ENCODE measurements at places on chromosomes 6 and 20.

DNA sequence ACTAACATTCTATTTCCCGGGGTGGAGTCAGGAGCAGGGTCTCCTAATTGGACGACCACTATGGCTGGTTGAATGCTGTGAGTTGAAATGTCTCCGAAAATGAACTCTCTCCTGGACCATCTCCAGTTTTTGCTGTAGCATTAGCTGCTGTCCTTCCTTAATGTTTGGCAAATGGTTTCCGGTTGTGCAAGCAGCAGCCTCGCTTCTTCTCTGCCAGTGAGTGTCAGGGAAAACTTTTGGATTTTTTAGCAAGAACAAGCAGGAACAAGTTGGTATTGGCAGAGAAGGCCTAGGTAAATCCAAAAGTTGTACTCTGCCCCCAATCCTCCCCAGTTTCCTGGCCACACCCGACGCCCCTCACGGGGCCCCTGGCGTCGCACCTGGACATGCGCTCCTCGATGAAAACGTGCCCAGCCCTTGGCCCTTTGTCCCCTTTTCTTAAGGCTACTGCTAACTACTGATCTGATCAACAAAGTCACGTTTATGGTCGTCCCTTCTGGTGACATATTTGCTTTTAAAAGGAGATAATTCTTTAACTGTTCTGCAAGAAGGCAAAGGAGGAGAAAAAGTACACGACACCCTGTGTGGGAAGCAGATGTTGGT, 103.2 kb downstream of the ARMC2 start:
- no peak for DNase-seq

DNA sequence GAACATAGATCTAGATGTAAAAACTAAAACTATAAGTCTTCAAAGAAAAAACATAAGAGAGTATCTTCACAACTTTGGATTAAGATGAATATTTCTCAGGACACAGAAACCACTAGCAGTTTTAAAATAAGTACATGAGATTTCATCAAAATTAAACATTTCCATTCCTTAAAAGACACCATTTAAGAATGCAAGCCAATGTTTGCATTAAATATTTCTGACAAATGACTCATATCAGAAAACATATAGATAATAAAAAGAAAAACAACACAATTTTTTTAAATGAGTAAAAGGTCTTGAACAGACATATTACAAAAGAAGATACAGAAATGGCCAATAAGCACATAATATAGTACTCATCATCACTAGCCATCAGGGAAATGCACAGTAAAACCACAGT, 59.7 kb downstream of the COL21A1 start:
- DNase-seq: no peak

DNA sequence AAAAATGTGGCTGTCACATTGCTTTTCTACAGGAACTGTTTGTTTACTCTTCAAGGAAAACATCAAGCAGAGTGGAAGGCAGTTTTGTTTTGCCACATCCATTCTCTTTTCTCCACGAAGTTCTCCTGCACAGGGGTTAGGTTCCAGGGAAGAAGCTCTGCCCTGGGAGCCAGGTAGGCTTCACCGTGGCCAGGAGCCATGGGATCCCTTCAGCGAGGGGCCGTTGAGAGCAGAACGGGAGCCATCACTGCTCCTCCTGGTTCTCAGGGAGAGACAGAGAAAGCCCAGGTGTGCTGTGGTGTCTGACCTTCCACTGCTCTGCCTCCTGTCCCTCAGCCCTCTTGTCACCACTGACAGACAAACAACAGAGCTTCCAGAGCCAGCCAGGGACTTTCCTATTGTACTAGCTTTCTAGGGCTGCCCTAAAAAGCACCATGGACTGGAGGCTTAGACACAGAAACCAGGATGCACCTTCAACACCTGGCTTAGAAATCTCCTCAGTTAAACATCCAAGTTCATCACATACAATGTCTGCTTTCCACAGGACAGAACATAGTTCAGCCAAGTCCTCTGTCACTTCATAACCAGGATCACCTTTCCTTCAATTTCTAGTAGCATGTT, 75.6 kb upstream of the SLC22A23 start:
- DNase-seq: no peak

DNA sequence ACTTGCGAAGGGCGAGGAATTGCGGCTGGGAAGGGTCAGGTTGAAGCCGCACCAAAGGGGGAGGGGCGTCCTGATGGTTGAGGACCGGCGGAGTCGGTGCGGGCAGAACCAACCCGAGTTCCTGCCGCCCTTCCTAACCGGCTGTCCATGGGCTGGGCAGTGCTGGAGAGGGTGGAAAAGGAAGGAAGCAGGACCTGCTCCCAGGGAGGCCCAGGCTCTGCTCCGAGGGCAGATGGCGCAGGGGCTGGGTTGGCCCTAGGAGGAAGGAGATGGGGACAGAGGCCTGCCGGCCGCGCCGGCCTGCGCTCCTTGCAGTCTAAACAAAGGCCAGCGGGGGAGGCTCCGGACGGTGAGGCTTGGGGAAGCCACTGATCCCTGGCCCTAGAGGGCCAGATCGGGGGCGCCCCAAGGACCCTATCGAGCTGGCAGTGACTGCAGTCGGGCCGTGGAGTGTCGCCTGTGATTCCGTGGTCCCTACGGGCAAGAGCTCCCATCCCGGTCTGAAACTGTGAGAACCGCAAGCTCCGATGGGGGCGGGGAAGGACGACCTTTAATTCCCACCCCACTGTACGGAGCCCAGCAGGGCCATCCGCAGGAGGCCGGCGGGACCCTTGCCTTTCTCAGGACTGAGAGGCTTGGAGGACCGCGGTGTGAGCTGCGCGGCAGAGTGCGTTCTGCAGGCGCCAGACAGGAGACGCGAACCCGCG, 39.4 kb downstream of the YTHDF1 start:
- no peak for DNase-seq

- DNase-seq: no peak
These were observed 553.5 kb downstream of the PKHD1 start for GRCh38 chr6:51533962-51534361.
